ENCODE measurements at places on chromosomes 4 and X. TPM values are rescaled to one million over a fixed set of nuclear protein-coding genes. Genes with fewer than 3 reads are reported as not detected.

Gene TLR1
- total RNA-seq = 16.6 TPM

Gene DCAF4L1
- 0.10 TPM for total RNA-seq

- no peak for DNase-seq
Observed at GRCh38 chr4:11470438-11471045, 41.8 kb upstream of the HS3ST1 start.

- DNase-seq = no peak
Observed at GRCh38 chrX:128458888-128459287, 406.7 kb upstream of the ACTRT1 start.

DNA sequence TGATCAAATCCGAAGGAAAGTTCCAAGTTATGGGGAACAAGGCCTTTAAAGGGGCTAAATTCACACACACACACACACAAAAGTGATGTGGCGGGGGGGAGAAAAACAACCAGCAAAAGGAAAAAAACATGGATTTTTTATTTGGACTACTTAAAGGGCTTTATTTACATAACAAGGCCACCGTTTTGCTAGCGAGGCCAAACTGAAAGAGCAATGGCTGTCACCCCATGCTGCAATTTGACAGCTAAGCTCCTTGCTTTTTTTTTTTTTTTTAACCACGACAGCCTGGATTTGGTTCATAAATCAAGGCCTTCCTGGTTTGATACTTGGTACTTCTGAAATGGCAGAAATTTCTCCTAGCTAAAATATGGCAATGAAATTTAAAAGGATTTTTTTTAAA, 99.6 kb upstream of the PTCHD1 start:
- no peak for DNase-seq

- DNase-seq = no peak
Observed at GRCh38 chrX:17738737-17739535, 1.6 kb downstream of the SCML1 start.

DNA sequence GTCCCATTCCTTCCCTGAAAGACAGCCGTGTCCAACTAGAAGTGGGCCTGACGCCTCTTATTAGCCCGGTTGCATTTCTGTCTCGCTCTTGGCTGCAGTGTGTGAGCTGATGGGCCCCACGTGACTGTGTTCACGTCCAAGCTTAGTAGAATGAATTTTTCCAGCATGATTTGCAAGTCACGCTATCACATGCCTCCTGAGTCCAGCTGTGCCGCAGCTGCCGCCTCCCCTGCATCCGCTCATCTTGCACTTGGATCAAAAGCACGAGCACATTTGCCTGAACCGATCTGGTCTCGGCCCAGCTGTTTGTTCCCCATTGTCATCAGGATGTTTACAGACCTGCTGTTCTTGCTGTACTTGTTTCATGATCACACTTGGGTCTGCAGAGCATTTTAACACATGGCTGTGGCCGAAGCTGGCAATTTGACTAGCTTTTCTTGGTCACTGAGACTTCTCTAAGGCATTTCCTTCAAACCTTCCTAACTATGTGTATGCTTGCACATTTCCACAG, 126.5 kb downstream of the KIT start:
- DNase-seq = no peak

DNA sequence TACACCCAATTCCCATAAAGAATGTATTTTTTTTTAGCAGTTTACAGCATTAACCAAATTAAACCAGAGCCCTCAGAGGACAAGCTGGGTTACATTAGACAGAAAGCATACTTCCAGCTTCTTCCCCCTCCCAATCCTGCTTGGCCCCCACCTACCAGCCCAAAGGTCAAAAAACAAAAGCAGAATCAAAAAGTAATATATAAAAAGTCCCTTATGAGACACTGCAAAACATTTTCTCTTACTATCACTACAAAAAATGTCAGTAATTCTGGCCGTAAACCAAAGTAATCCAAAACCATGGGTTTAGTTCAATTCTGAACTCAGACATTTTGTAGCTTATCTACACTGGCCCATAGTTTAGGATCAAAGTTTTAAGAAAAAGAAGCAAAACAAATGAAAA, 38.0 kb downstream of the APBB2 start:
- no peak for DNase-seq
